ENCODE measurements at places on chromosomes 6 and 20.

DNA sequence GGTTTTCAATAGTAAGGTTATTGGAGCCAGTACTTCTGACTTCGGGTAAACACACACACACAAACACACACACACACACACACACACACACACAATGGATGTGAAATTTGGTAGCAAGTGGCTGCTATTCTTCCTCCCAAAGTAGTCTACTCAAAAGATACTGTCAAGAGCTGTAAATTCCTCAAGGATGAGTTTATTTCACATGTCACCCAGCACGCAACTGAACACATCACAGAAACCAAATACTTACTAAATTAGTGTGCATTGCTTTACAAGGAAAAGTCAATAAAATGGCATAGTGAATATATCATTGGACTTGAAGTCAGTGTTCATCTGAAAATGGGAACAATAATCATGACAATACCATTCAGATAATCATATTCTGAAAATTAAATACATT, 32.9 kb downstream of the MMUT start:
- no peak for DNase-seq

- no peak for DNase-seq
Observed at GRCh38 chr6:14934844-14935243, 311.0 kb upstream of the JARID2 start.

- DNase-seq, result peak; percentile 25
Observed at GRCh38 chr6:143867236-143867635, 3.0 kb downstream of the ZC2HC1B start.

DNA sequence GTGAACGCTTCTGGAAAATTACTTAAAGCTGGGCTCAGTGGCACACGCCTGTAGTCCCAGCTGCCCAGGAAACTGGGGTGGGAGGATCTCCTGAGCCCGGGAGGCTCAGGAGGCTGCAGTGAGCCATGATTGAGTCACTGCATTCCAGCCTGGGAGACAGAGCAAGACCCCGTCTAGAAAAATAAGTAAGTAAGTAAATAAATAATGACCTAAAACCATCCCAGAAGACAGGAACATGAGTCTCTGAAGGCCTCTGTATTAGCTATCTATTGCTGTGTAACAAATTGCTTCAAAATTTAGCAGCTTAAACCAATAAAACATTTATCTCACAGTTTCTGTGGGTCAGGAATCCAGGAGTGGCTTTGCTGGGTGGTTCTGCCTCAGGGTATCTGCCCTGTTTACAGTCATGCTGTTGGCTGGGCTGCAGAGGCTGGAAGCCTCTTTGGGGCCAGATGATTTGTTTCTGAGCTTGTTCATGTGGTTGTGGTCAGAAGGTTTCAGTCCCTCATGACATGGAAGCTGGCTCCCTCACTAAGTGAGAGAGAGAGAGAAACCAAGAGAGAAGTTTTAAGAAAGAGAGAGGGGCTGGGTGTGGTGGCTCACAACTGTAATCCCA, 48.4 kb upstream of the NCOA3 start:
- peak; percentile 56 for DNase-seq

DNA sequence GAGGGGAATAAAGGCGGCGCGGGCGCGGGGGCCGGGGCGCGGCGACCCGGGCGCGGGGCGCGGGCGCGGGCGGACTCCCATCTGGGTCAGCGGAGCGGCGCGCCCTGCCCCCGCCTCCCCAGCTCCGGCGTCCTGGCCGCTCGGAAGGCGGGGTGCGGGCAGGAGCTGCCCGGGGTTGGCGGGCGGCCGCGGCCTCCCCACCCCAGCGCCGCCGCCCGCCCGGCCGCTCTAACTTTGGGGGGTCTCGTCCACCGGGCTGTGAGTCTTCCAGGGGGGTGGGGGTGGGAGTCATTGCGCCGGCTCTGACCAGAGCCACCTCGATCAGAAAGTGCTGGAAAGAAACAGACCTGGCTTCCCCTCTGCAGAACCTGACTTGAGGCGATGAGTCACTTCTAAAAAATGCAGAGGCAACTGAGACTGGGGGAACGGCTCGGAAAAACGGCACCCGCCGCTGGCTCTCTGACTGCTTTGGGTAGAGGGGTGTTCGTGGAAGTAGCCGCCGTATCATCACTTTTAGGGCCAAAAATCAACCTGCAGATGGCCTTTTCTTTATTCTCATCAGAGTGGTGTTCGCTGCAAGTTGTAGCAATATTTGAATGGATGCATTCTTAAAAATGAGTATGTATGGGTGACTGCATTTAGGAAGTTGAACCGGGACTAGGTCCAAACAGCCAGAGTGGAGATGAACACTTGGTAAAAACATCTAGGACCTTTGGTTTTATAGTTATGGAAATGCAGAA, 667 bp downstream of the CAP2 start:
- peak; percentile 84 for DNase-seq

GRCh38 chr6:135910790-135911618, 59.5 kb downstream of the PDE7B start:
- DNase-seq, result no peak

DNA sequence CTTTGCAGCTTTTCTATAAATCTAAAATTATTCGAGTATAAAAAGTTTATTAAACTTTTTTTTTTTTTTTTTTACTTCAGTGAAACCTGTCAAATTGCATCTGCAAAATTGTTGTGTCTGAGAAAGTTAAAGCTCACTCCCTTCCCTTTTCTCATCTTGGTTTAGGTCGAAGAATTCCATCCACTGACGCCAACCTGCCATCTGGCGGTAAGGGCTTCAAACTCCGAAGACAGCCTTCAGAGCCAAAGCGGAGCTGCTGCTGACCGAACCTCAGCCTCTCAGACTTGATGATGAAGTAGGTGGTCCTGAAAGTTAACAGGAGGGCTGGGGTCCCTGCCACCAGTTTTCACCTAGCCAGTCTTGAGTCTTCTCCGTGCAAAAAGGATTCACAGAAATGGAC, 29.6 kb upstream of the VAPB start:
- DNase-seq, result no peak

DNA sequence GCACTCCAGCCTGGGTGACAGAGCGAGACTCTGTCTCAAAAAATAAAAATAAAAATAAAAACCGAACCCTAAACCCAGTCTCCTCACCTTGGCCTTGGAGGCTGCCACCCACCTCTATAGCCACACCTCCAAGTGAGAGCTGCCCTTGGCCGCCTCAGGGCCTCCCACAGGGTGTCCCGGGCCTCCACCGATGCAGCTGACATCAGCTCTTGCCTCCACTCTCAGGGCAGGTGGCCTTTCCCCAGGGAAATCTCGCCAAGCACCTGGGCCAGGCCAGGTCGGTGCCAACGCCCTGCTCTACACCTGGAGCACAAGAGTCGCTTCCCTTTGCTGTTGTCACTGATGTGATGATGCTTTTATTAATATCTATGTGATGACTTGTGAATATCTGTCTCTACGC, 8.9 kb upstream of the MYL9 start:
- no peak for DNase-seq

GRCh38 chr20:36645998-36646397, at the start of gene SLA2:
SLA2 (minus strand) TSS chr20:36646196; CDS start chr20:36641335, 4,861 bp downstream.
- DNase-seq, result no peak

DNA sequence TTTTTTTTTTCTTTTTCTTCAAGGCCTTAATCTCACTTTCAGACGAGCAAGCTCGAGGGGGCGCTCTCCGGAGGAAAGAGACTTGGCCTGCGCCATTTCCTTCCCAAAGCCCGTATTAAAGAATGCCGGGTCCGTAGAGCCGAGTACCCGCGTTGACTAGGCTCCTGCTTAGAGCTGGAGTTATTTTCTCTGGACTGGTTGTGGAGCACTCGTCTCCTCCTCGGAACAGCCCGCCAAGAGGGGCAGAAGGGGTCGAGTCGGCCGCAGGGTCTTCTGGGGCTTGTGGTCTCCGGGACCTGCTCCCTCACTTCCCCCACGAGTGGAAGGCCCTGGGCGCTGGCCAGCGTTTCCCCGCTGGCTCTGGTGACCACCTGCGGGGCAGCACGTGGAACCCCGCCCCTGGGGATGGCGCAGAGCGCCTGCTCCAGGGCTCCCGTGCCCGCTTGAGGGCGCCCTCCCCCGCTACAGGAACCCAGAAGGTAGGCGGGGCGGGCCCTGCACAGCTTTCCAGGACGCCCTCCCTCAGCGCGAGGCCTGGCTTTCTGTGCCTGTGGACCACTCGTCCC, 2.7 kb upstream of the MEI4 start:
- DNase-seq, result no peak

DNA sequence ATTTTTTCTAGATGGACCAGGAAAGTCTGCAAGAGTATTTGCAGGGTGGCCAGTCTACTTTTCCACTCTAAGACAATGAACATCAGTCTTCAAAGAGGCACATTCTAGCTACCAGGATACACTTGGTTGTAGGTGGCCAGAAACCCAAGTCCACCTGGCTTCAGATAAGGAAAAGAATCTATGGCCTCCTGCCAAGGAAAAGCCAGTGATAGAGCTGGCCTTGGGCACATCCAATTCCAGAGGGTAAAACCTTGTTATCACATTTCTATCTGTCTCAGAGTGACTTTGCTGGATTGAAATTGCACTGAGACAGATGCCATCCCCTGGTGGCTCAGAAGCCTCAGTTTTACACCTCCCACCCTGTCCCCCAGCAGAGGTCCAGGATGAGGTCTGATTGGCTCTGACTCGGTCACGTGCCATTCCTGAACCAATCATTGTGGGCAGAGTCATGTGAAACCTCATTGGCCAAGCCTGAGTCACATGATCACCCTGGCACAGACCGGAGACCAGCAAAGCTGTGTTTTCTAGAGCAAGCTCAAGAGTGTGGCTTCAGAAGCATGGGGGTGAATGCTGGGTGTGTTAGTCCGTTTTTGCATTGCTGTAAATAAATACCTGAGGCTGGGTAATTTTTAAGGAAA, 497.4 kb upstream of the SULF2 start:
- peak; percentile 13 for DNase-seq

DNA sequence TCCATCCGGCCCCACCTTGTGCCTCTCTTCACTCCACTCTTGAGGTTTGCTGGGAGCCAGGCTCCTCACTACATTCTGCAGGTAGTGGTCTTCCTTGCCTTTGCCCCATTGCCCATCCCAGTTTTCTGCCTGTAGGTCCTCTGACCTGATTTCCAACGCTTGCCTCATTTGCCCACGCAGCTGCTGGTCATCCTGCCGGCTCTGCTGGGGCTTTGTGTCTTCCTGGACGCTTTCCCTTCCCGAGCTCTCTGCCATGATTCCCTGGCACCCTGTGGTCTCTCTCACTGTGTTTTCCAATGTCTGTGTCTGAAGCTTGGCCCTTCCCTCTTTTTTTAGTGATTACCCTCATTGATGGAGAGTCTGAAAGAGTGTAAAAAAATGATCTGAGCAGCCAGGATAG, 451.6 kb downstream of the UTRN start:
- DNase-seq, result no peak

DNA sequence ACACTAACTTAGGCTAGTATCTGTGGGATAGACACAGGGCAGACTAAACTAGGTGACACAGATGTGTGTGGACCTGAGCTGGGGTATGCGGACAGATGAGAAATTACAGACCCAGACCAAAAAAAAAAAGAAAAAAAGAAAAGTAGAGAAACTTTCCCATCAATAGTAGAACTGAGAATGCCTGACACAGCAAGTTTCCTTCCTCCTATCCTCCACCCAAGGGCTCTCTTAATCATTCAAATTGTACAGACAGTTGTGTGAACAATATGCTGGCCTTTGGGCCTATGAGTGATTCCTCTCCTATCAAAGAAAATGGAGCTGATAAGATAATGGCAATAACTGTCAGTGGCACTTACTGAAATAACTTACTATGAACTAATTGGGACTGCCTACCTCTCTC, 226.7 kb upstream of the PRDM1 start:
- no peak for DNase-seq

- DNase-seq, result peak; percentile 54
Observed at GRCh38 chr6:168155193-168155592, 76.2 kb upstream of the FRMD1 start.

GRCh38 chr6:144283646-144284477, 1.3 kb upstream of the UTRN start:
- DNase-seq, result peak; percentile 32

DNA sequence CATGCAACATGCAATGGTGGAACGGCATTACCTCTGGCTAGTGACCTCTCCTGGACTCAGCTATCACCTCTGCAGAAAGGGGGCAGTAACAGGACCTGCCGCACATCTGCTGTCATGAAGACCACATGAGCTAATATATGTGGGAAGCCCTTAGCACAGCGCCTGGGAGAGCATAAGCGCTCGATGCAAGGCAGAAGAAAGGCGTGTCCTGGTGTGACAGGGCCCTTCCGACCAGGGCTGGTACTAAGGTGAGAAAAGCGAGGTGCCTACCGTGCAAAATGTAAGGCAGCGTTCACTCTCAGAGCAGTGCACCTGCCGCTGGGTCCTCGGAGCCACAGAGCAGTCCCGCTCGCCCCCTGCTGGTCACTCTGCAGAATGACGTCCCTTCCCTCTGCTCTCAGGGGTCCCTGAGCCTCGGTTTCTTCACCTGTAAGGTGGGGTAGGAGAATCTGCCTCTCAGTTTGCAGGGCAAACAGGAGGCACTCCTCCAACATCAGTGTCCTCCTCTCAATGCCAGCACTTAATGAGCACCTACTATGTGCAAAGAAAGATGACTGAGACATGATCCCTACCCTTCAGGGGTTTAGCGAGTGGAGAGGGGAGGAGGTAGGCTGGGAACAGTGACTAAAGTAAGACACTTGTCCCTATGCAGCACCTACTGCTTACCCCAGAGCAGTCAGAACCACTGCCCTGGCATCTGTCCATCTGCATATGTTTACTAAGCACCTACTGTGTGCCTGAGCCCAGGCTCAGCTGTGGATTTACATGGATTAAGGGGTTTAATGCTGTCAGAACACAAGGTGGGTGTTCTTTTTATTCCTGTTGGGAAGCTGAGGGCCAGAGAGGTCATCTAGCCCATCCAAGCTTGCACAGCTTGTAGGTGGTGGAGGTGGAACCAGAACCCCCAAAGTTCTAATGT, 41.1 kb upstream of the PTGIS start:
- DNase-seq, result peak; percentile 74

- DNase-seq, result no peak
Observed at GRCh38 chr6:101830501-101831031, 437.1 kb downstream of the GRIK2 start.

GRCh38 chr6:123589973-123590372, 46.8 kb downstream of the TRDN start:
- no peak for DNase-seq

DNA sequence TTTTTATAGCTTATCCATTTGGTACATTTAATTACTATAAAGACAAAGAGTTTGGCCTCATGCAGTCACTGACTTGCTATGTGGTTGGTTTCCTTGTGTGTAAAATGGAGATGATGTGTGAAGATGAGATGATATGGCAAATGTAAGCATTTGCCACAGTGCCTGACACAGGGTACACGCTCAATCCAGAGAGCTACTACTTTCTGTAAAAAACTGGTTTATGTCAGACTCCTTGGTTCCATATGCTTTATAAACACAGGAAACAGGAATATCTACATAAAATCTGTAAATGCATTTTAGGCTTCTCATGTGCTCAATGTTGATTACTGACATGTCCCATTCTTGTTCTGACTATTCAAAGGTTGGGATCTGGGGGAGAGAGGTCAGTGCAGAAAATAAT, 10.4 kb downstream of the HIVEP1 start:
- no peak for DNase-seq

- DNase-seq, result no peak
Observed at GRCh38 chr6:116975600-116975999, 98.6 kb downstream of the RFX6 start.

- no peak for DNase-seq
Observed at GRCh38 chr6:103675807-103676406, 1183.8 kb downstream of the HACE1 start.

Measured in AG08396 (cell line).